ENCODE measurements at places on chromosomes 3 and 15.
A peak's percentile ranks its signal among the peaks of the same experiment; 100 is the strongest.

GRCh38 chr3:64272842-64273241, 47.6 kb upstream of the PRICKLE2 start:
- DNase-seq: no peak

DNA sequence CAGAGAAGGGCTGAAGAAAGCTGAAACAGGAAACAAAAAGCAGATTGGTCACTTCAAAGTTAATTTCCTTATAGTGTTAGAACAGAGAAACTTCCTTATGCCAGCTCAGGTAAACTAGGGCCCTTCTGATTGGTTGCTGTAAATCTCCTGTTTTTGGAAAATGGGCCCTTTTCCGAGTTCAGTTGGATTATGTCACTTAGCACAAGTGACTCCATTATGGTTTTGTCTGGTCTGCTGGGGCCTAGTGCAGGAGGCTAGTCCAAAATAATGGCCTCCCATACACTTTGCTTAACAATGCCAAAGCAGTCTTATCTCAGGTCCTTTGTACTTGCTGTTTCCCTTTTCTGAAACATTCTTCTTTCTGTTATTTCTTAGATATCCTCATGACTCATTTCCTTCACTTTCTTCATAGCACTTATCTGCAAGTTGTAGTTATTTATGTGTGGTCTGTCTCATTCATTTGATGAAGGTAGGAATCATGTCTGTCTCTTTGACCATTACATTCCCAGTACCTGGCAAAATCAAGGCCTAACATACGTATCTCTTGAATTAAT, 7.7 kb upstream of the DCP1A start:
- peak; percentile 44 for DNase-seq

- no peak for DNase-seq
Observed at GRCh38 chr3:125381314-125381713, 6.2 kb upstream of the ZNF148 start.

GRCh38 chr15:32717426-32718226, at the start of gene GREM1:
Gene GREM1, plus strand, starts transcription at chr15:32718004. Its CDS starts 12,687 bp downstream, at chr15:32730691.
- DNase-seq: no peak

DNA sequence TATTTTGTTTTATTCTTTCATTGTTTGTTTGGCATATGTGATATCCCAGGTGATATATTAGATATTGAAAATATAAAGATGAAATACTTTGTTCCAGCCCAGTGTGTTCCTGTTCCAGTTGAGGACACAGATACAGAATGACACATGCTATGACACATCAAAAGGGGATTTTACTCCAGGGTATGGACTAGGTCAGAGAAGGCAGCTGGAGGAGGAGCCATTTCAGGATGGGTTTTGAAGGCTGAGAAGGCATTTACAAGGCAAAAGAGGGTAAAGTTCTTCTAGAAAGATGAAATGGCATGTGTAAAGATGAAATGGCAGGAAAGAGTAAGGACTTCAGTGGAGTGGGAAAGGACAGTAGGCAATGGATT, 163.8 kb downstream of the ZIC1 start:
- DNase-seq: peak; percentile 64

DNA sequence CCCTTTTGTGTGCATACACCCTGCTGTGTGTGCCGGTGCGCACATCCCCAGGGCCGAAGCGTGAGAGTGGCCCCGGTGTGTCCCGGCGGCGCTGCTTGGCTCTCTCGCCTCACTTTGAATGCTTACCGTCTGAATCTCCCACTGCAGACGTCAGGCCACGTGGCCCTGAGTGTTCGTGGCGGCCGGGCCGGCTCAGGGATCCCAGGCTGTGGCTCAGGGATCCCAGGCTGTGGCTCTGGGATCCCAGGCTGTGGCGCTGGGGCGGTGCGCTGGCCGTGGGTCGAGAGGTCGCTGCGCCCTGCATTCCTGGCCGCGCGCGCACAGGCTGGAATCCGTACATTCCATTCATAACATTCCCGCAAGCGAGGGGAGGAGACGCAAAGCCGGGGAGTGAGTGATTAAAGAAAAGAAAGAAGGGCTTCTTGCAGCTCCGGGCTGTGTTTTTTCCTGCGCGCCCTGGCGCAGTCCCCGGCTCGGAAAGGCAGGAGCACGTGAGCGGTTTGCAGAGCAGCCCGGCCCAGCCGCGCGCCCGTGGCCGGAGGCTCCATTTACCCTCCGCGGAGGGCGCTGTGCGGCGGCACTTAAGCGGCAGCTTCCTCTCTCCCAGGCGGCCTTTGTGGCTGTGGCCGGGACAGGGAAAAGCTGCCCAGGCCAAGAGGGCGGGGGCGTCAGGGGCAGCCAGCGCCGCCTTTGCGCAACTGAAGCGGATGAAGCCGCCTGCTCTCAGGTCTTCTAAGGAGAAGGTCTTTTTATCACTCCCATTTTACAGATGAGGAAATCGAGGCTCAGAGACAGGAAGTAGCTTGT, 87.0 kb upstream of the ALDH1L1 start:
- no peak for DNase-seq

DNA sequence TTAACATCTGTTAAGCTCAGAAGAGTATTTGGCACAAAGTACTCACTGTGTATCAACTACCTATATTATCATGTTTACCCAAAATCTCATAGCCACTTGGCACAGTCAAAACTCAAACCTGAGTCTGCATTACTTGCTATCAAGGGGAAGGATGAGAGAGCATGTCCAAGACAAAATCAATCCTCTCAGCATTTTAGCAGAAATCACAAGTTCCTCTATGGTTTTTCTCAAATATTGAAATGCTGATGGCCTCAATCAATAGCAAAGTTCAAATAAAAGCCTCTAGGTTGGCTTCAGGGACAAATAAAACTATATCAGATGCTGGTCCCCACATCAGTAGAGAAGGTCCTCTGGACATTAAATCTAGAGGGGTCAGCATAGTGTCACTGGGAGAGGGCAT, 14.3 kb downstream of the TBC1D2B start:
- DNase-seq: no peak
